ENCODE measurements at places on chromosomes 12 and 14.
A peak's percentile ranks its signal among the peaks of the same experiment; 100 is the strongest.

DNA sequence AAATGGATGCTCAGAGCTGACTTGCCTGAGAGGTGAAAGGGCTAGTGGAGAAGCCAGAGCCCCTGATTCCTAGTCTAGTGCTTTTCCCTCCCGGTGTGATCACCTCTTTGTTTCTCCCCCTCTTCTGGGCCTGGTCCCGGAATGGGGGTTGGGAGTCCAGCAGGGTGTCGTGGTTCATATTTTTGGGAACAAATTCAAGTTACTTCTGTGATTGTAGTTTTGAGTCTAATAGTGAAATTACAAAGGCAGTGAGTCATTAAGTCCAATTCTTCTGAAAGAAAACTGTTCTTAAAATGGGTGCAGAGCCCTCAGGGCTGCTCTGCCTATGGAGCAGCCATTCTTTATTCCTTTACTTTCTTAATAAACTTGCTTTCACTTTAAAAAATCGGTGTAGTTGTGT, 7.6 kb downstream of the SUSD6 start:
- DNase-seq = no peak

DNA sequence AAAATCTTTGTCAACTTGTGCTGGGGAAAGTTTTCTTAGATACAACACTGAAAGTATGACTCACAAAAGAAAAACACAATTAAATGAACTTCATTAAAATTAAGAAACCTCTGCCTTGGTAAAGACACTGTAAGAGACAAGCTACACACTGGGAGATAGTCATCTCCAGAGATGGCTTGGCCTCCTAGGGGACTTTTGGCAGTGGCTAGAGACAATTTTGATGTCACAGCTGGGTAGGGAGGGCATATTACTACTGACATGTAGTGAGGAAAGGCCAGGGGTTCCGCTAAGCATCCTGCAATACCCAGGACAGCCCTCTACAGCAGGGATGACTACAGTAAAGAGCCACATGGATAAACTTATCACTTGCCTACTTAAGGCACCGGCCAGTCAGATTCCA, 8.7 kb upstream of the RNASE4 start:
- no peak for DNase-seq

- DNase-seq = no peak
Observed at GRCh38 chr12:4471256-4471655, 25.6 kb upstream of the FGF6 start.

DNA sequence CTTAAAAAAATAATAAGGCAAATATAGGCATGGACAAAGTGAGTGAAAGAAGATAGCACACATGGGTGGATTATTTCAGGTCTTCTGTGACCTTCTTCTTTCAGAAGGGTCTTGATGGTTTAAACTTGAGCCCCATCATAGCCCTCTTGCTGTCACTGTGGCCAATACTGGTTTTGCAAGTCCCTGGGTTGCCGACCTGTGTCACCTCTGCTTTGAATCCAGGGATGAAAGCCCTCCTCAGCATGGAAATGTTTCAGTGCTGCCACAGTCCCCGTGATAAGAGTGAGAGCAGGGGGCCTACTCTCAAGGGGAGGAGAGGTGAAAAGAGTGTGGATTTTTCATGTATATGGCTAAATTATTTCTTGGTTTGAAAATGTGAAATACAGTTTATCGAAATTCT, 30.2 kb upstream of the ATF1 start:
- DNase-seq = no peak

- no peak for DNase-seq
Observed at GRCh38 chr12:104331376-104331775, 27.8 kb downstream of the EID3 start.

- DNase-seq = no peak
Observed at GRCh38 chr12:60594035-60594711, 998.3 kb downstream of the SLC16A7 start.

- no peak for DNase-seq
Observed at GRCh38 chr14:71754422-71755095, 177.7 kb upstream of the RGS6 start.

- DNase-seq = no peak
Observed at GRCh38 chr12:52245962-52246569, 13.0 kb downstream of the KRT7 start.

DNA sequence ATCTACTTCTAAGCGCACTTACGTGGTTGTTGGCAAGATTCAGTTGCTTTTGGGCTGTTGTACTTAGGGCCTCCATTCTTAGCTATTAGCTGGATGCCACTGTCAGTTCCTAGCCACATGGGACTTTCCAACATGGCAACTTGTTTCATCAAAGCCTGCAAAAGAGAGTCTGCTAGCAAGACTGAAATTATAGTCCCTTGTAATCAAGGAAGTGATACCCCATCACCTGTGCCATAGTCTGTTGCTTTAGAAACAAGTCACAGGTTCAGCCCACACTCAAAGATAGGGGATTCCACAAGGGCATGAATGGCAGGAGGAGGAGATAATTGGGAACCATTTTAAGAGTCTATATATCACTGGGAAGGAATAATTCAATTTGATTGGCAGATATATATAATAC, 27.1 kb upstream of the SLC17A8 start:
- DNase-seq = no peak

DNA sequence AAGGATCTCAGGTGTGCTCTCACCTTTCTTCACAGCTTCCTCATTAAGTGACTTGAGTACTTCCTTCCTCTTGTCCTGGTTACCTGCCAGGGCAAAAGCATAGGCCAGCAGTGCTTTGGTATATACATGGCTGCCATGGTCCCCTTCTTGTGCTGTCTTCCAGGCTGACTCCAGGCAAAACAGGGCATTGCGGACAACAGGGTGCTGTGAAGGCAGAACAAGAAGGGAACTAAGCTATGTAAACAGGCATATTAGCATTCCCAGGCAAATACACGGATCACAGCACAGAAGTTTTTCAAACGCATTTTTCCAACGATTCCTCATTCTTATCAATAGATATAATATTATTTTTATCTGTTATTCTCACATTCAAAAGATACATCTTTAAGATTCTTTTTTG, 39.0 kb downstream of the A2M start:
- no peak for DNase-seq

- DNase-seq = no peak
Observed at GRCh38 chr12:53551889-53552291, 44.6 kb upstream of the NPFF start.

DNA sequence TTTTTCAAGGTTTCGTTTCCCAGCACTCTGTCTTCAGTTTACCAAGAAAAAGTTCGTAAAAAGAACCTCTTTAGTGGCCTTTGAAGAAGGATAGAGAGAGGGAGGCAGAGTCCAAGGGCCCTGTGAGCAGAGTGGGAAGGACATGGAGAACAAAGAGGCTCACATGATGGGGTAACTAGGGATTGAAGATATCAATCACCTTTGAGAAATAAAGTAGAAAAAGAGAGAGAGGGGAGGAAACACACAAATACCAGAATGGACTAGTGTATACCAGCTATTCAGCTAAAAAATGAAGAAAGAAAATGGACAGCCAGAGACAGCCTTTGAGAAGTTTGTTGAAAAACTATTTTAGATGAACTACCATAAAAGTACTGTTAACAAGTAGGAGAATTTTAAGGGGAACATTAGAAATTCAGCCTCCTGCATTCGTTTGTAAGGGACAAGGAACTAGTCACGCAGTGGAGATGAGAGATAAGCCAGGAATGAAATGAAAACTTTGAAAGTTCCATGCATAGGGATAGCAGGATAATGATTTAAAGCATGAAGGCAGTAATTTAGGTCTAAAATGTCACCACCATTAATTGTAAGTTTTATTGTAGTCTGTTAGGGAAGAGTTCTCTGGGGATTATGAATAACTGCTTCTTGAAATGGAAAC, 82.1 kb downstream of the SPTSSA start:
- no peak for DNase-seq

DNA sequence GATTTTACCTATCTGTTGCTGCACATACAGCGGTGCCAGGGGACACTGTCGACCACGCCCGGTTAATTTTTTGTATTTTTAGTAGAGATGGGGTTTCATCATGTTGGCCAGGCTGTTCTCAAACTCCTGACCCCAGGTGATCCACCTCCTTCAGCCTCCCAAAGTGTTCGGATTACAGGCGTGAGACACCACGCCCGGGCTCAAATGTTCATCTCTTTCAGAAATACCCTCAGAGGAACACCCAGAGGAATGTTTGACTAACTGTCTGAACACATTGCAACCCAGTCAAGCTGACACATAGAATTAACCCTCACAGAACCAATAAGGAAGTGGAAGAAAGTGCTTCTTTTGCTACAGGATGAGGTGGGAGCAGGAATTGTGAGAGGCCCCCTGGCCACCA, 15.0 kb upstream of the ETFBKMT start:
- no peak for DNase-seq

GRCh38 chr12:121536899-121537813, 43.7 kb downstream of the KDM2B start:
- DNase-seq = peak; percentile 94

- no peak for DNase-seq
Observed at GRCh38 chr12:14961466-14962152, at the start of gene ARHGDIB. Gene ARHGDIB, minus strand, starts transcription at chr12:14961601. Its CDS starts 10,889 bp downstream, at chr12:14950712.

DNA sequence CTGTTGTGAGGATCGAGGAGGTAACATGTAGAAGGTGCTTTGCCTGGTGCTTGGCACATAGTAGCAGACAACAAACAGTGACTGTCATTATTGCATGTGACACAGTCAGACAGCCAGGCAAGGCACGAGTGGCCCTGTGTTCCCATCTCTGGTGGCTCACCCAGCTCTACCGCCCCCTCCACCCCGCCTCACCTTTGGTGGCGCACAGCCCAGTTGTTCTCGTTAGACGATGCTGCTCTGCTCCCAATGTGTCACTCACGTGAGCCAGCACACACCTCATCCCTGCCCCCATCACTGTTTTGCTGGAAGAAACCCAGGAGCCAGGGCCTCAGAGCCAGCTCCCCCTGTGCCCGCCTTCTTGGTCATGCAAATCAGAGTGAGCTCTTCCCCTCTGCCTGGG, 113.3 kb downstream of the CALM1 start:
- DNase-seq = no peak

DNA sequence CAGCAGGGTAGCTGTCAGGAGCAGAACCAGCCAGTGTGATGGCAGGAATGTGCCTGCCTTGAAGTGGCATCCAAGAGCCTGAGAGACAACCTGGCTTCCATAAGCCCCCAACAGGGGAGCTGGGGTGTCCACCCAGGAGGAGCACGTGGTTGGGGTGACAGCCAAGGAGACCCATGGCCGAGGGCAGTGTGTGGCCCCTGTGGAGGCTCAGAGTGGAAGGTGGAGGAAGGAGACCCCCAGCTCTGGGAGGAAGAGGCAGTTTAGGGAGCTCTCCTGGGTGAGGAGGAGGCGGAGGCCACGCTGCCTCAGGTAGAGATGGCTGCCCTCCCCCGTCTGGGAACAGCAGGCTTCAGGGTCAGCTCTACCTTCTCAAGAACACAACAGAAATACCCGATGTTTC, 147.0 kb downstream of the CALM1 start:
- DNase-seq = peak; percentile 67

GRCh38 chr12:108495054-108495453, 20.0 kb upstream of the FICD start:
- no peak for DNase-seq
